Stimulated activated CD4-positive, alpha-beta T cell treated with anti-CD3 and anti-CD28 coated beads, Interleukin-1b, Interleukin-23, amount 100 ng/mL, for 48 hours (primary cell): ENCODE measurements at places on chromosomes 2 and 18.

DNA sequence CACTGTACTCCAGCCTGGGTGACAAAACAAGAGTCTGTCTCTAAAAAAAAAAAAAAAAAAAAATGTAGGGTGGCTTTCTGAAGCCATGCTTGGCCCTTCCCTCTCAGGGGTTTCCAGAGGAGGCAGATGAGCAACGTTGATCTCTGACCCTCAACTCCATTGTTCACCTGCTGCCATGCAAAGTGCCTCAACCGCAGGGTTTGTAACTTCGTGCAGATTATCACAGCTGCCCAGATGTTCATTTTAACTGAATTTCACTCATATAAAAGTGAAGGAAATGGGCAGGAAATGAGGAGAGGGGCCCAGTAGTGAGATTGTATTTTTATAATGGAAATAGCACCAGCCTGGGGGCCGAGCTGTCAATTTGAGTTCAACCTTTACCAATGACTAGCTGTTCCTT is 14.9 kb upstream of the B3GNT2 start:
- DNase-seq, result no peak

DNA sequence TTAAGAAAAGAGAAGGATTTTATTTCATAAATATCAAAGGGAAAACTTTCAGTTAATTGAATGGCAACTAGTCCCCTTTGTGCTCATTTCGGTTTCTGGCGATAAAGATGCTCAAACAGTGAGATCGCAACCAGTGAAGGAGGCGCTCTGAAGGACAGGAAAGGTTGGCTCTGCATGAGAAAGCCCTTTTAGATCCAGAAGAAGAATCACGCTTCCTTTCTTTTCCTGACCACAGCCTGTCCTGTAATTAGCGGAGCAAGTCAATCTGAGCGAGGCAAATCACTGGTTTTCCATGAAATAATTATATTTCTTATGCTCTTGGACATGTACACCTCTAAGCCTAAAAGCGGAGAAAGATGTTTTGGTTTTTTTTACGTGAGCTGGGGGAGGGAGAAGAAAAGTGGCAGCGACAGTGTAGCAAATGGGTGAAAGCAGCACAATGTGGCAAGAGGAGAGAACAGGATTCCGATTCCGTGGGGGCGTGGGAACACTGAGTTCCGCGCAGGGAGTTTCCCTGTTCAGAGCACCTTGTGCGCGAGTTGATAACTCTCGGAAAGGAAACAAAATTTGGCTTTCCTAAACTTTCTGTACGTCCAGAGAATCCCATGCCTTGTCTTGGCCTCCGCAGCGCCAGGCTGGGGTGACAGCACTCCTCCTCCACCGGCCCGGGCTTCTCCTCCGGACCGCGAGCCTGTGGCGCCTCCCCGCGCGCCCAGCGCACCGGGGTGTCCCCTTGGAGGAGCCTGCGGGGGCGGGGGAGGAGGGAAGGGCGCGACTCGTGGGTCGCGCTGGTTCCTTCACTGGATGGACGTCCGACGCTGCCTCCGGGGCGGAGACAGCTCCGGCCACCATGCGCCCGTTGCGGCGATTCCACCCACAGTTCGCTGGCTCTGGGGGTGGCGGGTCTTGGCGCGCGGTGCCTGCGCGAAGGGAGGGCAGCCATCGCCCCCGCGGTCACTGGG is 620 bp upstream of the SLC9A2 start:
- DNase-seq, result peak; percentile 7

DNA sequence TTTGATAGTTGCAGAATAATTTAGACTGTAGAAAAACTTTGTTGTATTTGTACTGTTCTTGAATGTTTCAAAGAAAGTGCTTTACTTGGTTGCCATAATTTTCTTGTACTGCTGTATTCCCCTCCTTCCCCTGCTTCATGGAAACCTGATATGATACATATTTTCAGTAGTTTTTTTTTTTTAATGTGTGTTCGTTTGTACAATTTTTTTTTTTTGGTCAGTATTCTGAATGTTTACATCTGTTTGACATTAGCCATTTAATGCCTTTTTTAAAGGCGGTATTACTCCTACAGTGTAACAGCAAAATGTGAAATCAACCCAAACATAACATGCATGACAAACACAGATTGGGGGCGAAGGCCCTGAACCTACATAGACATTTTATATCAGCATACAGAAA is 172.3 kb downstream of the ASXL3 start:
- DNase-seq, result no peak

DNA sequence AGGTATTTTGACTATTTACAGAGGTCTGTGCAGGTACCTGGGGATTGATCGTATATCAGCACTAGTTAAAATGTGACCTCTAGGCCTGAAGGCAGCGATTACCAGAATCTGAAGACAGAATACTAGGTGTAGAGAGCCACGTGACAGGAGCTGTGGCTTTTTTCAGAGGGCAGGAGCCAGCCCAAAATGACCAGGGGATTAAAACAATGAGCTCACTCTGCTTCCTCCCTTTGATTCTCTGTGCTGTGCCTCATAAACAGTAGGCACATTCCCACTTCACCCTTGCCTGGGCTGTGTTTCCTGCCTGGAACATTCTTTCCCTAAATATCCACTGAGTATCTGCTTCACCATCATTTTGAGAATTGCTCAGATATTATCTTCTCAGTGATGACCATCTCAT is 15.2 kb downstream of the ITGAV start:
- no peak for DNase-seq

DNA sequence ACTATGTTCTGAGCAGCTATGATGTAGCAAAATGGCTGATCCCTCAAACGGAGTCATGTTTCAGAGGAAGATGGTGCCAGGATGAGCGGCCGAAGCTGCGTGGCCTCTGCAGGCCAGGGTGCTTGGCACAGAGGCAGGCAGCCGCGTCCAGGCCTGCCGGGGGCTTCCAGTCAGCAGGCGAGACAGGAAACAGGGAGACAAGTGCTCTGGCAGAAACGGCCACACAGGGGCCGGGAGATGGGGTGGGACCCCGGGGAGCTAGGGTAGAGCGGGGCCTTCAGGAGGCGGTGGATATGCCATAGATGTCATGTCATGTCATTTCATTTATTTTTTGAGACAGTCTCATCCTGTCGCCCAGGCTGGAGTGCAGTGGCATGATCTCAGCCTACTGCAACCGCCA is 50.7 kb downstream of the EIPR1 start:
- no peak for DNase-seq

DNA sequence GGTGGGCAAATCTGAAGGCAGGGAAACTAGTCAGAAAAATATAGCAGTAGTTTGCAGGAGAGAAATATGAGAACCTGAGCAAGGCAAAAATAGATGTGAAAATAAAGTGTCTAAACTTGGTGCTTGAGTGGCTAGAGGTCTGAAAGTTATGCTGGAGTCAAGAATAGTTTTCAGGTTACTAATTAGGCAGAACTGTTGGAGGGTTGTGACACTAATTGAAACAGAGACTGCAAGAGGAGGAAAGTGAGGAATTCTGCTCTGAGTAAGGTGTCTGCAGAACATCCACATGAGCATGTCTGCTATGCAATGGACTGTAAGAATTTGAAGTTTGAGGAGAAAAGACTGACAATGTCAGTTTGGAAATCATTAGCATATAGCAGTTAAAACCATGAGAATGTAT is 444.0 kb upstream of the LRRTM1 start:
- DNase-seq, result no peak

GRCh38 chr18:49481317-49481716 is 5.7 kb downstream of the C18orf32 start:
- DNase-seq, result no peak

GRCh38 chr2:3289971-3290370 is 87.6 kb downstream of the EIPR1 start:
- DNase-seq, result no peak

- DNase-seq, result no peak
Measured at GRCh38 chr2:229087843-229088516, 183.1 kb downstream of the PID1 start.

DNA sequence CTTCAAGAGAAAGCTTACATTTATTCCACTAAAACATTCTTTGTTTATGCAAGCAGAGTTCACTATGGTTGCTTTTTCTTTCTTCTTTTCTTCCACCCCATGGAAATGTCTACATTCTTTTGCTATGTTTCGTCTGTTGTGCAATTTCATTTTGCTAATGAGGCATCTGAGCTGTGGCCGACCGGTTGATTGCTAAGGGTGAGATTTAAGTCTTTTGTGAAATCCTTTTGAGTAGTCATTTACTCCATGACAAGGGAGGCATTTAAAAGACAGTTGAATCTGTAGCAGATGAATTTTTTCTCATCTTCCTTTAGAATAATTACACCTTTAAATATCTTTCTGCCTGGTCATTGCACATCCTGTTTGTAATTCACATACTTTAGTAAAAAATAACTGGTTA is 324.1 kb upstream of the THUMPD2 start:
- no peak for DNase-seq

GRCh38 chr18:9683418-9684396 is 24.4 kb upstream of the RAB31 start:
- no peak for DNase-seq

DNA sequence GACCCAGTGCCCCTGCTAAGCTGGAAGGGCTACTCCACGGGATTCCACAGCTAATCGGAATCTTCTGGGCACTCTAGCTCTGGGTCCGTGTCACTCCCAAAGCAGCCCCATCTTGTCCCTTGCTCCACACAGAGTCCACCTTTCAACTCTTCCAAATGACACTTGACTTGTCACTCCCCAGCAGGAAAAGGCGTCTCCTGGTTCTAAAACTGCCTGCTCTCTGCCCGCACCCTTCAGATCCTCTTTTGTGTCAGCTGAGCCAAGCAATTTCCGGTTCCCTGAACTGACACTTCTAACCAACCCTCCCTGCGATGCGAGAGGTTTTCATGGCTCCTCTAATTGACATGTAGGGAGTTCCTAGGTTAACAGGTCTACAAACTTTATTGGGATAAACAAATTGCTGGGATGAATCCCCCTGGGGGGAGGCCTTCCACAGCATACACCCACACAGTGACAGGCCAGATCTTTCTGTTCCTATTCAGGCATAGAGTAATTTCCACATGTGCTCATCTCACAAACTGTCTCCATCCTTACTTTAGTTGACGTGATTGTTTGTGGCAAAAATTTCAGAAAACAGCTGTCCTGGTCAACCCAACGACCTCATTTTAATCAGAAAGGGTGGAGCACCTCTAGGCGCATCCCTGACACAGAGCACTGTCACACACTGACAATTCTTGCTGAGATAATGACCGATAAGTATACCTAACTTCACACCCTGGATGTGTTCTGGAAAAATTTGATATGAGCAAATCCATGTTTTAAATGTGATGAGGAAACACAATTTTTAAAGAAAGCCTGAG is 104.9 kb downstream of the RBMS1 start:
- peak; percentile 43 for DNase-seq

GRCh38 chr2:11967946-11968465 is 221.6 kb downstream of the LPIN1 start:
- DNase-seq, result no peak

DNA sequence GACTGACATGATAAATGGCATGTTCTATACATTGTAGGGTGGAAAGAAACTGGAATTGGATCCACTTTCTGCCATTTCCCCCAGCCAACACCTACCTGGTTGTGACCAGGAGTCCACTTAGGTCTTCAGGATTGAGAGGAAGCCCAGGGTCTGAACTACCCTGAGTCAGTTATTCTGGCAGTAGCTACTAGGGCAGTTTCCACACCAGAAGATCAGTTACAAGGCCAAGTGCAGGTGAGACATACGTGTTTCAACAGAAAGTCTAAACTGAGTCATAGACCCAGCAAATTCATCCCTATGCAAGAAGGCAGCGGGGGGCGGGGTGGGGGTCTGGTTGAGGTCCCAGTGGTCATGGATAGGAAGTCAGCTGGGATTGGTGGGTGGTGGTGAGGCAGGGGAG is 21.9 kb downstream of the ANTXR1 start:
- no peak for DNase-seq

- DNase-seq, result no peak
Measured at GRCh38 chr18:39349801-39350200, 1784.2 kb upstream of the CELF4 start.

DNA sequence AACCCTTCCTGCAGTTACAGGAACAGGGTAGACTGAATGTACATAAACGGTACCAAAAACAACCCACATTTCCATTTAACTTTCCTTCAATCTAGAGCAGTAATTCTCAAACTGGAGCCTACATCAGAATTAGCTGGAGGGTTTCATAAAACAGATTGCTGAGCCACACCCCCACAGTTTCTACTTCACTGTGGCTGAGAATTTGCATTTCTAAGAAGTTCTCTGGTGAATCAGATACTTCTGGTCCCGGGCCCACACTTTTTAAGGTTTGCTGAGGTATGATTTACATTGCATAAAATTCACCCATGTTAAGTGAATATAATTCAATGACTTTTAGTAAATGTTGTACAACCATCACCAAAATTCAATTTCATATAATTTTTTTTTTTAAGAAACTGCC is 113.7 kb downstream of the SRBD1 start:
- DNase-seq, result peak; percentile 57

DNA sequence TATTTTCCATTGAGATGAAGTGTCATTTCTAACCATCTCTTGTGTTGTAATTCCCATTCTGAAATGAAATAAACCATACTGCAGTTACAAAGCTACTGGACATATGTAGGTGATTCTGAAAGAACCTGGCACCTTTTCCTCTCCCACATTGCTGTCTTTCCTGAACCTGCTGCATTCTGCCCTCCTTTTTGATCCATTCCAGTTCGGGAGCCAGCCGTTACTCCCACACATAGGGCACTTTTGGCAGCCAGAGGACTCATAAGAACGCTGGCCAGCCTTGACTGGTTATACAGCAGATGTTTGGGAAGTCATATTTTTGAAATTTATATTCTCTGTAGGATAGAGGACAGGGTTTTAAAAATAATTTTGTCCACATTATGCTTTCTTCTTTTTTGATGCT is 369.8 kb upstream of the CDH7 start:
- no peak for DNase-seq

GRCh38 chr2:148930046-148930775 is 55.2 kb downstream of the KIF5C start:
- no peak for DNase-seq

- DNase-seq, result no peak
Measured at GRCh38 chr2:40032650-40033319, 253.7 kb upstream of the THUMPD2 start.

- no peak for DNase-seq
Measured at GRCh38 chr2:239151201-239152131, 249.4 kb downstream of the HDAC4 start.

DNA sequence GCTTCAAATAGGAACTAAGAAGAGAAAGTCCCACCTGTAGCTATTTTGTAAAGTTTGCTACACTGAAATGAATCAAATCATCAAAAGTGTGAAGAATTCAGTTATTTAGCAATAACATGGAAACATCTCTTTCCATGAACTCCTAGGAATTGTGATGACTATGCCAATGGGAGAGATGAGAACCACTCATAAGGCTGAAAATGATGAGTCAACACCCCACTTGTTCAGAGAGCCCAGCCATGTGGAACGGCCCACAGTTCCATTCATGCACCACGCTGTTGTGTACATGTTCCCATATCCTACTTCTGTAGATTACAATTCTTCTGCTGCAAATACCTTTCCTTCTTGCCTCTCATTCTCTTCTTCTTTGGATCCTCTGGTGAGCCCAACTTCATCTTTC is 645.5 kb upstream of the ID2 start:
- no peak for DNase-seq

GRCh38 chr2:28276807-28277206 is 115.9 kb upstream of the FOSL2 start:
- no peak for DNase-seq
